ENCODE measurements at places on chromosomes 3 and 15.
A peak's percentile ranks its signal among the peaks of the same experiment; 100 is the strongest.

GRCh38 chr15:90948506-90948905 is 6.2 kb upstream of the RCCD1 start:
- no peak for DNase-seq

- DNase-seq = no peak
Measured at GRCh38 chr3:88618021-88618645, 468.4 kb downstream of the C3orf38 start.

DNA sequence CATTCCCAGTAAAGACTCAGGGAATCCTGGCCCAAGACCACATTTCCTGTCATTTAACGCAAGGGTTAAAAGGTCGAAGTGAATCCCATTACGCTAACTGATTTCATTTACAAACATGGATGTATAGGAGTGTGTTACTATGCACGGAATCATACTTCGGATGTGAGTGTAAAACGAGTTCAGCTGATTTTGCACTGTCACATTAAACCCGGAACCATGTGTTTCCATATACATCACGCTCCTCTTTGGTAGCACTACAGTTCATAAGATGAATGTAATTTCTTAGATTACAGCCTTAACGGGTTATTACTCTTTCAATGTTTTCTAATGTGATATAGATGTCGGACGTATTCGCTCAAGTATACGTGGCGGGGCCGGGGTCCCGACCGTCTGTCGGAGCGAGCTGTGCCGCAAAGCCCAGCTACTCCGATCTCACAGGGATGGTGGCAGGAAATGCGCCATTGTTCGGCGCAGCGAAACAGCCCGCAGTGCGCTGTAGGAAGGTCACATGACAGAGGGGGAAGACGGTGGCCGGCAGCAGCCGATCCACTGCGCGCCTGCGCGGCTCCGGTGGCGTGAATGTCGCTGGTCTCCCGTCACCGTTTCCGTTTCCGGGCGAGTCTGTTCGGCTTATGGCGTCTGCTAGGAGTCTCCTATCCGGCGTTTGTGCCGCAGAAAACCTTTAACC is 97.3 kb downstream of the NPAP1 start:
- DNase-seq = peak; percentile 47

GRCh38 chr3:105274536-105274935 is 92.2 kb upstream of the ALCAM start:
- DNase-seq = no peak

GRCh38 chr15:93865586-93865985 is 365.8 kb upstream of the MCTP2 start:
- no peak for DNase-seq

DNA sequence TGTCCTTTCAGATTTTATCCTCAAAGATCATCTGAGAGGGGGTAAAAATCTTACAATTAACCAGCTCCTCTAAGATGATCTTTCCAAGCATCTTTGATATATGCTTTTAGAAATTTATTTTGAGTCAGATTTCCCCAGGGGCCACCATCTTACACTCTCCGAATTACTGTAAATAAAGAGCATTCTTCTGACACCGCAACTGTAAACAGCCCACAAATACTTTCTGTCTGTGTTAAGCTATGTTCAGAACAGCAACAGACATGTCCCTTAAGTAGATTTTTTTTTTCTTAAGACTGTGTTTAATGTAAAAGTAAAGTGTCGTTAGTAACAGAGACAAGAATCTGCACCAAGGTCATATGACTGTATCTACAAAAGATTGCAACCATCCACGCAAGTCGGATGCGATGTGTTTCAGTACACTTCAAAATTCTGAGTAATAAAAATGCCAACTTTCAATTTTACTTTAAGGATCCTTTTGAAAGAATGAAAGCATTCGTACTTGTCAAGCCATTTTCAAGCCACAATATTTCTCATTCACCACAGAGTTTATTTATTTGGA is 159.0 kb upstream of the KCNH8 start:
- DNase-seq = no peak

DNA sequence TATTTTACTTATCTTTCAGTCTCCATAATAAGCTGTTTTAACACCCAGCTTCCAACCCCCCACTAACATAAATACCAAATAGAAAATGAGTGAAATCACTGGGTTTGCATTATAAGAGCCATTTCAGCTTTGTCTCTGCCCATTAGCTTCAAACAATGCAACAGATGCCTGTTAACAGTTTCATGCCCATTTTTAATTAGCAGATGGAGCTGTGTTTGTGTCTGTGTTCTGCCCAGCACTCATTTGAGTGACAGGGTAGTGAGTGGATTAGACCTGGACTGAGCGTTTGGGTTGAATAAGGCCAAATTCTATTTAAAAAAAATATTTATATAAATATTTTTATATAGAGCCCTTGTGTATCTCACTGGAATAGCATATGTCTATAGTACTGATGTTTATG is 7.4 kb downstream of the RAB8B start:
- DNase-seq = no peak

DNA sequence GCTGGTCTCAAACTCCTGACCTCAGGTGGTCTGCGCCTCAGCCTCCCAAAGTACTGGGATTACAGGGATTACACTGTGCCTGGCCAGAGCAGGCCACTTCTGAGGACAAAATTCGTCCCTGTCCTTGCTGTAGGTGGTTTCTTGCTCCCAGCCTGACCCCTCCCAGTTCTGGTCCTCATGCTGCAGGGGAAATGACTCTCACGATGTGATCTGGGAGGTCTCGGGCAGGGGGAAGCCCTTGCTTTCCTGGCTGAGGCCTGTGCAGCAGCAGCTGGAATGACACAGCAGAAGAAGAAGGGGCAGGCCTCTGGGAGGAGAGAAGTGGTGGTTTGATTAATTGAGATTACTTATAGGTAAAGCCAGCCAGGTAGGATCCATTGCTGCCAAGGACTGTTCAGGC is 39.3 kb downstream of the MEGF11 start:
- DNase-seq = no peak

DNA sequence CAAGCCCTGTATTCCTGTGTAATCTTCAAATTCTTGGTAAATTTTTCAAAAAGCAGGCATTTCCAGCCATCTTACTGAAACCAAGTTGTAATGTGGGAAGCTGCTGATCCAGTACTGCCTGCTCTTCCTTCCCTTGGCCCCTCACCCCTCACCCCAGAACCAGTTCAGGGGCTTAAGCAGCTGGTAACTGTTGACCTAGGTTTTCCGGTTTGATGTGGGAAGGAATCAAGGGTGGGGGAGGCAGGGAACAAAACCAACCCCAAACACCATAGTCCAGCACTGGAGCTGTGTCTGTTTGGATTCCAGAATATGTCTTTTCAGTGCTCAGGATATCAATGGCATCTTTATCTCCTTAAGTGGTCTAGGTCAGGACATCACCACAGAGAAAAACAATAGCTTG is 26.7 kb downstream of the SNX1 start:
- no peak for DNase-seq

DNA sequence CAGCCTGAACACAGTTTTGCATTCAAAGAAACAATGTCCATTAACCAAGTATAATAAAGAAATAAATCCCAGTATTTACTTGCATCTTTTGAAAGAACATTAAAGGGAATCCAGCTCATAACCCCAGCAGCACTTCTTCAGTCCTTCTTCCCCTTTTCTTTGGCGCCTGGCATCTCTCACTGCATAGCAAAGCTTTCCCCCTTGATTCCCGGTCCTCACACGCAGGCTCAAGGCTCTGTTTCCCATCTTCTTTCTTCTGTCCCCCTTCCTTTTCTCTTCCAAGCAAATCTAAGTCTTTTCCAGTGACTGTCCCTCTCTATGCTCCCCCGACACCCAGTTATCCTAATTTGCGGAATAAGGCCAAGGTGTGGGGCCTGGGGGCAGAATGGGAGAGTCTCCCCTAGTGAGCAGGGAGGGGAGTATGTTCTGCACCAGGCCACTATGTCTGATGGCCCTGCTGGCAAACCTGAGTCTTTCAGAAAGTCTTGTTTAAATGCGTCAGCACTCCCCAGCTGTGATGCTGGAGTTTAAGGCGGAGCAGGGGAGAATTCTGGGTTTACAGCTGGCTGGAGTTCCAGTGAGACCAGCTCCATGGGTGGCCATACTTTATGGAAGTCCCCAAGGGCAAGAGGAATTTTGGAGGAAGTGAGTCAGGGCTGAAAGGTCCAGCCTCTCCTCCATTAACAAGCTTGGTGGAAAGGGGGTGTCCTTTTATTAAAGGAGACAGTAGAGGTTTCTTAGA is 42.1 kb downstream of the GOLGA6A start:
- DNase-seq = no peak
